ENCODE measurements at places on chromosomes 13 and 19. TPM values are rescaled to one million over a fixed set of nuclear protein-coding genes. Genes with fewer than 3 reads are reported as not detected.

GRCh38 chr19:50300814-50301606, 28.2 kb downstream of the KCNC3 start:
- DNase-seq: peak; percentile 35

GRCh38 chr13:36323951-36324566, 22.1 kb downstream of the SPART start:
- DNase-seq: no peak

MRPL57 gene
- 48.7 TPM for total RNA-seq

ZNF430 gene
- total RNA-seq: 5.1 TPM
